ENCODE measurements at places on chromosomes 13 and 19.

DNA sequence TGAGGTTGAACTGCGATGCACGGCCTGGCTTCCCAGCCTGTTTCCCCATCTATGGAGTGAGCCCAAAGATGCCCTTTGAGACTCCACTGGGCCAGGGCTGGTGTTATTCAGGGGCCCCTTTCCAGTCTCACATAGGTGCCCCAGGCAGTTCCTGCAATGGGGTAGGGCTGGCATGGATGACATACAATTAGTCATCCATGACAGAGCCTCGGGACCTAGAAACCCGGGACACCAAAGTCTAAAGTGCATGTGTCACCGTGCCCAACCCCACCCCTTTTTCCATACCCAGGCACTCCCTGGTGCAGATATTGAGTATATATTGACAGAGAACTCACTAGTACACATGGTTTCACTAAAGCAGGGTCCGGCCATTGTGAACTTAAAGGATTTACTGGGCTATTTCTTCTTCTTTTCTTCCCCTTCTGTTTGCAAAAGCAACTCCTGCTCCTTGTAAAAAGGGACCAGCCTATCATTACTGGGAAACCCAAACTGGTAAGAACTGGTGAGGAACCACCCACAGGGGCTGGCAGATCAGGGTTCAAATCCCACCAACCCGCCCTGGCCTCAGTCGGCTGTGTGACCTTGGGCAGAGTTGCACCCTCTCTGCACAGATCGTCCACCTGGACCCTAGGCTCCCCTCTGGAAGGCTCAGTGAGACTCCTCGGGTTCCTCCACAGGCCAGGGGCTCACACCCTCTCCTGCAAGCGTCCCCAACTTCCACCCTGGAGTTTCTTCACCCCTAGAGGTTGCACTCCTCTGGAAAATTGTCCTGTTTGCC is 2.7 kb downstream of the B3GNT3 start:
- no peak for DNase-seq

DNA sequence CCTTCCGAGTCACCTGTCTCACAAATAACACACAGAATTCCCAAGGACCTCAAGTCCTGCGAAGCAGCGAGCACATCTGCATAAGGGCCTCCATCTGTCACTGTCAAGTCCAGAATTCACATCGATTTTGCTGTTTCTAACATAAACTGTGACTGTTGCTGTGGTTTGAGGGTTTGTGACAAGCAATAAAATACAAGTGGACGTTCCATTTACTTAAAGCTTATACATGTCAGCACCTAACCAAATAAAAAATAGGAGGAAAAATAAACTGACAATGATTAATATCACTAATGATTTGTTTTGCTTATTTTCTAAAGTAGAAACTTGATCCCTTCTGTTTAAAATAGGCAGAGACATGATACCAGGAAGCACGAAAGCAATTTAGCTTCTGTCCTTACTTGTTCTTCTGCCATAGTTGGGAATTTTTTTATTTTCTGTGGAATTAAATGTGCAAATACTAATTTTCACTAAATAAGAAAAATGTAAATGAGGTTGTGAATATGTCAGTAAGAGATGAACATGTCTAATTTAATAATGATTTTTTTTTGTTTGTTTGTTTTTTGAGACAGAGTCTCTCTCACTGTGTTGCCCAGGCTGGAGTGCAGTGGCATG is 279.1 kb downstream of the FGF9 start:
- DNase-seq, result no peak

DNA sequence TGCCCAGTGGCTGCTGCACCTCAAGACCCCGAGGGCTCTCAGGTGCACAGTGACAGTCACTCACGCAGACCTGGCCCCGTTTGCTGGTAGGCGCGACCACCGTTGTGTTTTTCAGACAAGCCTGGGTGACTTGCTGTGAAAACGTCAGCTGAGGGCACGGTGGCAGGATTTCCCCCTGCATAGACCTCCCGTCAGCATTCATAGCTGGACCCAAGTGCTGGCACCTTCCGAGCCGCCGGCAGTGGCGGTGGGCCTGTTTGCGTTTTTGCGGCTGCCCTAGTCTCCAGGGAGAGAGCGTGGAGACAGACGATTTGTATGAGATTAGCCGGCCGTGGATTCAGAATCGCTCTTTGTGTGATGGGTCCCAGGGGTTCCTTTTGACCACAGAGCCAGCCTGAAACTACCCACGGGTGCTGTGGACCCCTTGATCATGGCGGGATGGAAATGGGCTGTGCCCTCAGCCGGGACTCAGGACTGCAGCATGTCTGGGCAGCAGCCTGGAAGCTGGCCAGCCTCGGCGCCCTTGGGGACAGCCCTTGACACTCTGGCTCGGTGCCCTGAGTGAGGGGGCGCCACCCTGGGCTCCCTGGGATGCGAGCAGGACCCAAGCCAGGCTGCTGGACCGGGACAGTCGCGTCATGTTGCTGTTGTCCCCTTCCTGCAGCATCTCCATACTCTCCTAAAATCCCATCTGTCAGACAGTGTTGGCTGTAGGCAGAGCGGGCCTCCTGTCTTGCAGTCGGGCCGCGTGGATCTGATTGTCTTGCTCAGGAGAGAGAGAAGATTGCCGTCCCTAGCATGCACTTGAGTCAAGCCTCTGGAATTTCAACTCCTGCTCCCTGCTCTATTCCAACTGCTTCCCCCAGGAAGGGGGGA is 8.6 kb downstream of the KDM4B start:
- peak; percentile 74 for DNase-seq

- peak; percentile 80 for DNase-seq
Measured at GRCh38 chr19:56105090-56105701, 15.9 kb downstream of the ZNF787 start.

GRCh38 chr19:6516659-6517291 is 14.1 kb upstream of the TNFSF9 start:
- peak; percentile 96 for DNase-seq

GRCh38 chr19:51742789-51743188 is 8.9 kb downstream of the FPR1 start:
- no peak for DNase-seq

- no peak for DNase-seq
Measured at GRCh38 chr13:73738626-73739025, 395.6 kb downstream of the KLF12 start.

GRCh38 chr13:98892077-98892476 is 85.8 kb downstream of the DOCK9 start:
- DNase-seq, result no peak

- peak; percentile 90 for DNase-seq
Measured at GRCh38 chr19:12801466-12802266, at the start of the genes PRDX2 and THSD8. TSS of gene PRDX2 (minus strand) at chr19:12801800. CDS start at chr19:12801261, 539 bp downstream. TSS of gene THSD8 (plus strand) at chr19:12802069. CDS start at chr19:12802072, 3 bp downstream.

GRCh38 chr13:48559638-48560320 is 26.9 kb upstream of the RCBTB2 start:
- no peak for DNase-seq

DNA sequence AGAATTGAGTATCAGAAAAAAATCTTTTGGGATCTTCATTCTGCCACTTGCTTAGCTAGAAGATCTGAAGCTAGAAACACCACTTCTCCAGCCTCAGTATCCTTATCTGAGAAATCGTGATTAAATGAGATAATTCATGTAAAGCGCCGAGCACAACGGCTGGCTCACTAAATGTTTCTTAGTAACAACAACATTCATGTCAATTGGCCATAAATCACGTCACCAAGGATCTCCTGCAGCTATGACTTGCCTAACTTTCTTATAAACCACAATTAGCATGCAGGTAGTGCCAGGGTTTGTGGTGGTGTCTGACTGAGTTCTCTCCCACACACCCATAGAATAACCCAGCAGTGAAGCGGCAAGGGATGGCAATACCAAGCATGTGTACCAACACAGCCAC is 501.3 kb downstream of the EFNB2 start:
- no peak for DNase-seq

- no peak for DNase-seq
Measured at GRCh38 chr19:3765121-3765520, 2.6 kb downstream of the MRPL54 start.

DNA sequence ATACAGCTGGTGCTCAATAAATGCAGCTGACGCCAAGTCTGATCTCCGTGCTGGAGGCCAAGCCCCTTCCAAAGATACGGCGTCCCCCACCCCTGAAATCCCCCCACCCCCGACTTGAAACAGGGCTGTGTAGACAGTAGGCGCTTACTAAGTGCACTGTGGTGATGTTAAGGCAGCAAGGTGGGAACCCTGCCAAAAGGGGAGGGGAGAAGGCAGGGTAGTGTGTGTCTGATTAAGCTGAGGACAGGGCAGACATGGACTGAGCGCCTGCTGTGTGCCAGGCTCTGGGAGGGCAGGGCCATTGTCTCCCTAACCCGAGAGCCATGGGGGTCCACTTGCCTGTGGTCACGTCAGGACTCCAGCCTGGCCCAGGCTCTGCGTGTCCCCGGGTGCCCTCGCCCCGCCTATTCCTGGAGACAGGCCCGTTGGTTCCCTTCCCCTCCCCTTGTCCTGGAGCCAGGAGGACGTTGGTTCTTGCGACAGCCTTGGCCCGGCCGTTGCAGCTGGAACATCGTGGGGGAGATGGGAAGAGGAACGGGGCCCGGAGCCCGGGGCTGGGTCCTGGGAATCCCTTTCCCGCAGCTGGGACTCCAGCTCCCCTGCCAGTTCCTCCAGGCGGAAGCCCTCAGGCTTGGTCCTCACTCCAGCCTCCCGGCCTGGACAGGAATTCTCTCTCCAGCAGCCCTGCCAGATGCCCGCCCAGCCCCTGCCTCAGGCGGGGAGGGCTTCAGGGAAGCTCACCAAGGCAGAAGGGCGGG is 1.7 kb upstream of the ELANE start:
- peak; percentile 94 for DNase-seq

DNA sequence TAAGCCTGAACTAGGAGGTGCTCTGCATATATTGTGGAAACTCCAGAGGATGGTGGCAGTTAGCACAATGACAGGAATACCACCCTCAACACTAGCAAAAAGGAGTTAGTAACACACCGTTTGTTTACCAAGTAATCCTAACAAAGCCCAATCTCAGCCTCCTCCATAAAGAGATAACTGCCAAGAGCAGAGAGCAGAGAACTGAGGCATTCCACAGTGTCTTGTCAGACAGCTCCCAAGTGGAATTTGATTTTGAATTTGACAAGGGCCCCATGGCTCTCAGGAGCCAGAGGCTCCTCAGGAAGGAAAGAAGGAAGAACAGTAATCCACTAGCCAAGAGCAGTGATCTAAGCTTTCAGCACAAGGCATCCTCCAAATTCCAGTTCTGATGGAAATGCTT is 298.6 kb downstream of the DCLK1 start:
- DNase-seq, result no peak

- DNase-seq, result no peak
Measured at GRCh38 chr19:29904017-29904416, 38.0 kb upstream of the URI1 start.

GRCh38 chr19:3503036-3503572 is 2.6 kb upstream of the DOHH start:
- DNase-seq, result no peak

DNA sequence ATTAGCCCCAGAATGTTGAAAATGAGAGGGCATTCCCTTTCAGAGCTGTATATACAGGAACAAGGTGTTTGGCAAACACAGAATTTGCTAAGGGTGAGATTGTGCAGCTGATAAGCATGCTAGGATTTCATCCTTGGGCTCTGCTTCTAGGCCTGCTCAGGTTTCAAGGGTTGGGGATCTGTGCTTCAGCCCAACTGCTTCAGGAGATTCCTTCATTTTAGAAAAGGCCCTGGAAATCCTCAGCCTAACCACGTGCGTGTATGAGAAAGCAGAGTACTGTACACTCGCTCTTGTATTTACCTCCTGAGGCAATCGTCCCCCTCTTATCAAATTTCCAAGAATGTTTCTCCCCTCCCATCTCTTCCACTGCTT is 291.6 kb upstream of the ARGLU1 start:
- no peak for DNase-seq

GRCh38 chr13:98390086-98390715 is 186.7 kb downstream of the STK24 start:
- DNase-seq, result no peak

DNA sequence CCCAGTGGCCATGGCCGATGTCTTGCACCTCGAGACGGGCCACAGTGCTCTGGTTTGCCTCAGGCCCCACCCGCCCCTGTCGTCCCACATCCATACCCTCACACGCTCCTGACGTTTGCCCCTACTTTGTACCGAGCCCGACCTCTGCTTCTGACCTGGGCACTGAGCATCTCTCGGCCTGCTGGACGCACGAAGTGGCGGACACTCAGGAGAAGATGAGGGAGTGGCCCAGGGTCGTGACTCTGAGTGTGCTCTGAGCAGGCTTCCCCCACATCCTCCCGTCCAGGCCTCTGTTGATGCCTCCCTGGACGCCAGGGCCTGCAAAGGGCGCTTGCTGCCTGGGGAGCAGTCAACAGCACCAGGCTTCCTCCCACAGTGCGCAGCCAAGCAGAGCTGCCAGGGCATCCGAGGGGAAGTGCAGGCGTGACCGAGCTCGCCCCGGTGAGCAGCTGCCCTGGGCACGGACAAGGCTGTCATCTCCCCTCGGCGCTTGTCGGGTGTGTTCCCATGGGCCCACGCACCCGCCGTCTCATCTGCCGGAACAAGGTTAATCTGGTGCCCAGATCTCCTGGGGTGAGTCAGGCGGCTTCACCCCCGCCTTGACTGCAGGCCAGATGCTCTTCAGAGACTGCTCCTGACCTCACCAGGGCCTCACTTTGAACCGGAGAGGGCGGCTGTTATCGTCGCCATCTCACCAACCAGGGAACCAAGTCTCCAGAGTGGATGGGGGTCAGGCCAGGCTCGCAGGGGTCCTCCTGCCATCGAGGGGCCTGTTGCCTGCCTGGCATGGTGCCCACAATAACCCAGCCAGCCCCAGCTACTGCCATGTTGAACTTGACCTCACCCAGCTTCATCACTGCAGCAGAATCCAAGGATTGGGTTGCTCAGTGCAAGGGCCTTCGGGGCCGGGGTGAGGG is 27.2 kb downstream of the COMP start:
- DNase-seq, result no peak

DNA sequence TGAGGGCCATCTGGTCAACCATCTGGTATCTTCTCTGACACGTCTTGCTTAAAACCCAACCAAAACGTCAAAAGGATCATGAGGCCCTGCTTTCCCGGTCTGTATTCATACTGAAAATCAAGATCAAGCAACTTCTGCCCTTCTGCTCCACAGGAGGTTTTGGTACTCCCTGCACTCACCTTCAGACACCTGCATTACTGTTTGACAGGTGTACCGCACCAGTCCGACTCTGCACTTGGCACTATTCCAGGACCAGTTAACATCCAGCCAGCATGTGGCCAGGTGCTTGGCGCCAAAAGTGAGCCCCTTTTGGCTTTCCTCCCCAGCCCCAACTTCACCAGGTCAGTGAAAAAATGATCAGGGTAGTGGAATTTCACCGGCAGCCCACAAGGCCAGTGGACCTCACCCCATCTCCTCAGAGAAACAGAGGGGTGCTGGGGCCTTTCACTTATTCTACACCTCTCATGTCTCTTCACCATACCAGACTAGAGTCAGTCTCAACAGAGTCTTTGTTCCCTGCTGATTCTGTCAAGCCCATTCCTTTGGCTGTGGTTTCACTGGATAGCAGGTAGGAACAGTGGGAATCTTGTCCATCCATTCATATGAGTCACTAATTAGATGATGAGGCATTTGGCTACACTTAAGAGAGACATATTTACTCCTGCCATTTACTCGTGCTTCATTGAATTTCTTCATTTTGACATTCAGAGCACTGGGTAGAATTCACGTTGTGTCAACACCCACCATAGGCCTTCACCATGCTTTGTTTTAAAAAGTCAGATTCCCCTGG is 85.3 kb downstream of the ZNF726 start:
- DNase-seq, result no peak

GRCh38 chr19:33752018-33752800 is 44.5 kb upstream of the KCTD15 start:
- no peak for DNase-seq
